ENCODE measurements at places on chromosomes 6 and 20.

DNA sequence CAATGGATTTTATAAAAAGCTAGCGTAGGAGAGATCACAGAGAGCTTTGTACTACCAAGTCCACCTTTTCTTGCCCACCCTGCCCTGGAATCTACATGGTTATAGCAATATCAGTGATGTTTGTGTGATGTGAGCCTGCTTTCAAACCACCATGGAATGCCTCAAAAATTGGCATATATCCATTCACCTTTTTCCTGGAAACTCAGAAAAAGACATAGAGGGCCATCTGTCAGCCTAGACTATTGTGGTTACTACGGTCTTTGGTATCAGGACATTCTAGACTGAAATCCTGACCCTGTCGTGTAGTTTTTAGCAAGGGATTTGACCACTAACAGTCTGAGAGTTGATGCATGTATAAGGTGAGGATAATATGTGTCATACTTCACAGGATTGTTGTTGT lies 239.6 kb downstream of the GRIK2 start:
- DNase-seq = no peak

DNA sequence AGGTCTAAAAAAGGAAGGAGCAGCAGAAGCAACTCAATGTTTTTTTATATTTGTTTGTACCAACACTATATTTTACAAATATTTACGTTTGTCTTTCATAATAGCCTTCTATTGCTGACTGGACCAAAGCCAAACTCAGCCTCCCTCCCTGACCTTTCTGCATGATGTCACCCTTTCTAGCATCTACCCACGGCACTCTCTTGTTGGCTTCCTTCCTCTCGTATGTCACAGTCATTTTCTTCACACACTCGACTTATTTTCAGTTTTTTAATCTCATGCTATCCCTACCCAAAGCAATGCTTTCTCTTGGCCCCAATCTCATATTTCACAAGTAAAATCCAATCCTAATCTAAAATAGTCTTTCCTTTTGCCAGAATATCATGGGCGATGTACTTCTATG lies 16.3 kb upstream of the FAM8A1 start:
- DNase-seq = peak; percentile 40

DNA sequence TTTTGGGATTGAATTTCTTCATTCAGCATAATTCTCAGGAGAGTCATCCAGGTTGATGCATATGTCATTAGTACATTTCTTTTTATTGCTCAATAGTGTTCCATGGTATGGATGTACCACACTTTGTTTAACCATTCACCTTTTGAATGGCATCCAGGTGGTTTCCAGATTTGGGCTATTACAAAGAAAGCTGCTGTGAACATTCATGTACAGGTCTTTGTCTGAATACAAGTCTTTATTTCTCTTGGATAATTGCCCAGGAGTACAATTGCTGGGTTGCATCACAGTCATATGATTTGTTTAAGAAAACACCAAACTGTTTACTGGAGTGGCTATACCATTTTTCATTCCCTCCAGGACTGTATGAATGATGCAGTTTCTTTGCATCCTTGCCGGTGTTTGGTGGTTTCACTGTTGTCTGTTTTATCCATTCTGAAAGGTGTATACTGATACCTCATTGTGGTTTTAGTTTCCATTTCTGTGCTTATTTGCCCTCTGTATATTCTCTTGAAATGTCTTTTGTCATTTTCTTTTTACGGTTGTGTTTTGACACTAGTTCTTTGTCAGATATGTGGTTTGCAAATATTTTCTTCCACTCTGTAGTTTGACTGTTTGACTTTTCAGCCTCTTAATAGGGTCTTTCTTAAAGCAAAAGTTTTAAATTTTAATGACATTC lies 8.8 kb downstream of the CDKAL1 start:
- peak; percentile 97 for DNase-seq

GRCh38 chr6:12751694-12752325 lies 35.2 kb downstream of the PHACTR1 start:
- no peak for DNase-seq

DNA sequence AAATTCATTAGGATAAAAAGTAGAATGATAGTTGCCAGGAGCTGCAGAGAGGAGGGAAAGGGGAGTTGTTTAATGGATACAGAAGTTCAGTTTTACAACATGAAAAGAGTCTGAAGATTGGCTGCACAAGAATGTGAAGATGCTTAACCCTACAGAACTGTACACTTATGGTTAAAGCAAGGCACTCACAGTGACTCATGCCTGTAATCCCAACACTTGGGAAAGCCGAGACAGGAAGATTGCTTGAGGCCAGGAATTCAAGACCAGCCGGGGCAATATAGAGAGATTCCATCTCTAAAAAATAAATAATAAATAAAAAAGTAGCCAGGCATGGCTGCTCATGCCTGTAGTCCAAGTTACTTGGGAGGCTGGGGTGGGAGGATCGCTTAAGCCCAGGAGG lies 174.0 kb downstream of the TASP1 start:
- DNase-seq = no peak

GRCh38 chr20:44596876-44597275 lies 14.5 kb downstream of the PKIG start:
- no peak for DNase-seq

DNA sequence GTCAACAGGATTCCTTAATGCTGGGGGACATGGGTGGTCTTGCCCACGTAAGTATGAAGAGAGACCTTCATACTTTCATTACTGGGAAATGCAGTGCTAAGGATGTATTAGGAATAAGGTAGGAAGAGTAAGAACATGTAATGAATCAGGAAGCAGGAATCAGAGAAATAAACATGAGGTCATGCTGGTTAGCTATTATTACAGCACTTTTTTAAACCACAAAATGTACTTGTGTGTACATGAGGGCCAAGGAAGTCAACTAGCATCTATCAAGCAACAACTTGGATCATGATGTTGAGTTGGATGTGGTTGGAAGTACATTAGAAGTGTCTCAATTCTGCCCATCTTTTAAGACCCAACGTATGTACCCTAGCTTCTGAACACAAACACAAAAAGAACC lies 63.5 kb upstream of the E2F3 start:
- DNase-seq = no peak

DNA sequence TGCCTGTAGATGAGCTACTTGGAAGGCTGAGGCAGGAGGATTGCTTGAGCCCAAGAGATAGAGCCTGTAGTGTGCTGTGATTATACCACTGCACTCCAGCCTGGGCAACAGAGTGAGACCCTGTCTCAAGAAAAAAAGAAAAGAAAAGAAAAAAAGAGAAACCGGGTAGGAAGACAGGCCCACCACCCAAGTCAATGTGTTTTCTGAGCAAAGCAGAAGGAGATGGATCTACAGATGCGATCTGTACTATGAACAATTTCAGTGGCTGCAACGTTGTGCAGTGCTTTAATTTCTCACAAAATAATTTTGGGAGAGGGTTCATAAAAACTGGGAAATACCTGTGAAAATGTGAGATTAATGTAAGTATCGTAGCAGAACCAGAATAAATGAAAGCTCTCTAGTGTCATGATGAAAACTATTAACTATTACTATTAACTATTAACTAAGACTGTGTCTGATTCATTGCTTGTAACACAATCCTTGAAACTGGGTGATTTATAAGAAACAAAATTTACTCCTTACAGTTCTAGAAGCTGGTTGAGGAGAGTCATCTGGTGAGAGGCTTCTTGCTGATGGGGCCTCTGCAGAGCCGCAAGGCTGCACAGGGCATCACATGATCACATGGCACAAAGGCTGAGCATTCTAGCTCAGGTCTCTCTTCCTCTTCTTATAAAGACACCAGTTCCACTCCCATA lies 233.1 kb upstream of the ZNF217 start:
- no peak for DNase-seq

GRCh38 chr6:36772397-36772796 lies 66.8 kb downstream of the CPNE5 start:
- DNase-seq = no peak

GRCh38 chr20:35502352-35502751 lies 27.1 kb downstream of the C20orf173 start:
- DNase-seq = no peak

GRCh38 chr6:166684170-166684569 lies 57.1 kb upstream of the RPS6KA2 start:
- DNase-seq = no peak

- peak; percentile 68 for DNase-seq
Observed at GRCh38 chr6:108476376-108476775, 84.3 kb upstream of the FOXO3 start.

DNA sequence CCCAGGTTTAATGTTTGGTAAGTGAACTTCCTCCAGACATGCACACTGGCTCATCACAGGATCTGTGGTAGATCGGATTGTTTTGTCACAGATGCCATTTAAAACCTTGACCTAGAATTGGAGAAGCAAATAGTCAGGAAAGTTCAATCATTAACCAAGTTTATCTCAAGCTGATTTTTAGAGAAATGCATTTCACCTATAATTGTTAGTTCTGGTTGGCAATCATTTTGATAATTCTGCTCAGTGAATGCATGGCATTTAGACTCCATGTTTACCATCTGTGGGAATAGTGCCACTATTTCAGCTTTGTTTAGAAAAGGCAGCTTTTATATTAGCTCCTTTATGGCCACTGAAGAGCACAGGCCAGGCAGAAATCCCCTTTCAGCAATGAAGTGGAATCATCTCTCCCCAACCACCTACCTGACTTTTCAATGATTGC lies 73.9 kb upstream of the IPCEF1 start:
- DNase-seq = no peak

GRCh38 chr6:157259443-157259842 lies 63.9 kb downstream of the TMEM242 start:
- DNase-seq = no peak

- no peak for DNase-seq
Observed at GRCh38 chr6:17001188-17001587, 100.7 kb upstream of the STMND1 start.

- DNase-seq = no peak
Observed at GRCh38 chr6:12892151-12892550, 175.6 kb downstream of the PHACTR1 start.

DNA sequence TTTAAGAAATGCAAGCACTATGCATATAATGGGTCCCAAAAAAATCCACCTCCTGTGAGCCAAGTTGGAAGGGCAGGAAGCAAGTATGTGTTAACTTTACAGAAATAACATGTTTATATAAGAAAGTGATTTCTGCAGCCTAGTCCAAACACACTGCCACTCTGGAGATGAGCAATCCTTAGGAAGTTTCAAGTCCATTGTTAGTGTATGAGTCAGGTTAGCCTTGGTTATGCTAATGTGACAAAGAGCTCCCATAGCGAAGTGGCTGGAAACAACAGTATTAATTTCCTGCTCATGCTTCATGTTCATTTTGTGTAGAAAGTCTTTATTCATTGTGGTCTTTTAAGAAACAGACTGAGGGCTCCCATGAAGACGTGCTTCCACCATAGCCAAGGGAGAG lies 121.4 kb downstream of the TBXT start:
- no peak for DNase-seq

DNA sequence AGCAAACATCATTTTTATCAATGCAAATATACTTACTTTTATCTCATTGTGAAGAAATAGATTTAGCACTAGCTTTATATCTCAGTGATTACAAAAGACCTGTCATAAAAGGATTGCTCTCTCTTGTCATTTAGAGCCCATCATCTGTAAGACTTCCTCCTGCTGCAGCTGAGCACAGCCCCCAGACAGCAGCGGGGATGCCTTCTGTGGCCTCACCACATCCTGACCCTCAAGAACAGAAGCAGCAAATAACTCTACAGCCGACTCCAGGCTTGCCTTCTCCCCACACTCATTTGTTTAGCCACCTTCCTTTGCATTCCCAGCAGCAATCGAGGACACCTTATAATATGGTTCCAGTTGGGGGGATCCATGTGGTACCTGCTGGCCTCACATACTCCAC lies 127.0 kb upstream of the EDN1 start:
- no peak for DNase-seq

GRCh38 chr20:10402938-10403608 lies 30.9 kb downstream of the MKKS start:
- no peak for DNase-seq

- peak; percentile 93 for DNase-seq
Observed at GRCh38 chr20:16574656-16575355, 1.6 kb upstream of the KIF16B start.

GRCh38 chr20:23832775-23833513 lies 6.4 kb upstream of the CST2 start:
- DNase-seq = no peak

- no peak for DNase-seq
Observed at GRCh38 chr6:18115356-18115755, 7.1 kb downstream of the NHLRC1 start.

DNA sequence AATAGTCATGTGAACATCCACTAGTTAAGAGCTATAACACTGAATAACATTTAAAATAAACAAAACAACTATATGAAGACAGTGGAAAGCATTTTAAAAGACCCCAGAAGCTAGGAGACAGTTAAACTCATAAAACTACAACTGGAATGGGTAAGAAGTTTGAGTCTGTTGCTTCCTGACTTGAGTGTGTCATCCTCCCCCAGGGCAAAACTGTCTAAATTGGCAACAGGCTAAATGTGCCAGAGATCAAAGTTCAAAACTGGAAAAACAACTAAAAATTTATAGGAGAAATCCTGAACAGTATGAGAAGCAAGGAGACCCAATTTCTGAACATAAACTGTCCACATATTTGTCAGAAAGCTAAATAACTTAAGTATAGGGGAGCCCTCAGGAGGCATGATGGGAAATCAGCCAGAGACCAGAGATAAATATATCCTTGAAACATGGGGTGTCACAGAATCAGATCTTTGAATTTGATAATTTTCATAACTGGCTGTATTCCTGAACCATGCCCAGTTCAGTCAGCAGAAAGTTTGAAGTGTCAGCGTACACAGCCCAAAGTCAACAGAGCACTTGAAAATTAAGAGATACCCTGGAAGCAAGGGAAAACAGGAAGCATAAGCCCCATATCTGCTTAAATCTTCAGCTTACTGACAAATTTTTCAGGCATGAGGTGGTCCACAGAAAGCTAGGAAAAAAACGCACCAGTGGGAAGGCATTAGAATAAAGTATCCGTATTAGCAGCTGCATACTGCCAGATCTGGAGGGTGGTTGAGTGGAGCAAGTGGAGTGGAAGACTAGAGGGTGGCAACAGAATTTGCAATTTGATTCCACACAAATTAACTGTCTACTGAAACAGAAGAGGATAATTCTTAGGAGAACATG lies 516.1 kb upstream of the MAN1A1 start:
- DNase-seq = no peak

DNA sequence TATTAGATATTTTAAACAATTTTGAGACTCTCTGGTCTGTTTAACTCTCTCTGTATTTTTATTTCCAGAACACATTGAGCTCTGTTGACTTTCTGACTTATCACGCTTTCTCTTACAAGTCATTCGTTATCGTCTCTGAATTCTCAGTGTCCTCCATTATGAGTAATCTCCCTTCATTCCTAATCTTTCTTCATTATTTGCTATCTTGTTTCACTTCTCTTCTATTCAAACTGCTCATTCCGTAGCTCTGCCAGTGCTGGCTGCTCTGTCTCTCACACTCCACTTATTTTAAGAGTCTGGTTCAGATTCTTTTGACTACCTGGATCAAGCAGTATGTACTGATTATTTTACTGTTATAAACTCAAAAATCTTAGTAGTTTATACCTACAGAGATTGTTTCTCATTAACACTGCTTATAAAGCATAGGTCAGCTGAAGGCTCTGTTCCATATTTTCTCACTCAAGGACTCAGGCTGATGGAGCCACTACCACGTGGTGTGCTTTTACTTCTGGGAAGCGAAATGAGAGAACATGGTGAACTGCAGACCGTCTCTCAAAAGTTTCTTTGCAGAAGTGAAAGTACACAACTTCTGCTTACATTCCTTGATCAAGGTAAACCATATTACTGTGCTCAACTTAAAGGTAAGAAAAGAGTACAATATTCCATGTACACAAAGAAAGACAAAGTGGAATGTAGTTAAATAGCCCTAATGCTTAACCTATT lies 485.2 kb downstream of the GRIK2 start:
- no peak for DNase-seq

GRCh38 chr6:90078513-90079289 lies 184.4 kb downstream of the GJA10 start:
- no peak for DNase-seq
